T-helper 17 cell (primary cell): ENCODE measurements at places on chromosomes 3 and 15.
A peak's percentile ranks its signal among the peaks of the same experiment; 100 is the strongest.

DNA sequence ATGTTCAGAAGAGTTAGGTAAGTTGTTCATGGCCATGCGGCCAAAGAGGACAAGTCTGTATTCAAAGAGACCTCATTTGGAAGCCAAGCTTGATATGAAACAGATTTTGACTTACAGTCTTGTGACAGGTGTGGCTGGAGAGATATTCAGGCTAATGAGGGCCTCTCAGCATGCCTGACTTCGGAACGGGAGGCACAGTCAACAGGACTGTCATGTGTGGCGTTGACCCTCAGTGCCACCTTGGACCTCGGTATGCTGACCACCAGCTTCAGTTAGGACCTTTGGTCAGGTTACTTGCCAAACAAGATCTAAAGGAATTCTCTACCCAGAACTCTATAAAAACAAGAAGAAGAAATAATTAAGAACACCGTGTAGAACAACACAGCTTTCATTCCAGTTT, 124.1 kb downstream of the CHST2 start:
- DNase-seq = no peak

- no peak for DNase-seq
Observed at GRCh38 chr3:170670504-170670903, 84.6 kb upstream of the SLC7A14 start.

GRCh38 chr15:77791941-77792340, 159.2 kb upstream of the LINGO1 start:
- DNase-seq = no peak

DNA sequence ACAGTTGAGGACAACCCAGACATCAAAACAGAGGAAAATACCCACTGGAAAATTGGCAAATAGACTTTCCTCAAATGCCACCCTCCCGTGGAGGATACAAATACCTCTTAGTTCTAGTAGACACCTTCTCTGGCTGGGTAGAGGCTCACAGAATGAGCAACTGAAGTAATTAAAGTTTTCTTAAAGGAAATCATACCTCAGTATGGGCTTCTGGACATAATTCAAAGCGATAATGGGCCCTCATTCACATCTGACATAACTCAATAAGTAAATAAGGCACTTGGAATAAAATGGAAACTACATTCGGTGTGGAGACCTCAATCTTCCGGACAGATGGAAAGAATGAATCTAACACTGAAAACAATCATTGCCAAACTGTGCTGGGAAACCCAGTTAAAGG, 115.2 kb upstream of the PLCL2 start:
- DNase-seq = no peak

DNA sequence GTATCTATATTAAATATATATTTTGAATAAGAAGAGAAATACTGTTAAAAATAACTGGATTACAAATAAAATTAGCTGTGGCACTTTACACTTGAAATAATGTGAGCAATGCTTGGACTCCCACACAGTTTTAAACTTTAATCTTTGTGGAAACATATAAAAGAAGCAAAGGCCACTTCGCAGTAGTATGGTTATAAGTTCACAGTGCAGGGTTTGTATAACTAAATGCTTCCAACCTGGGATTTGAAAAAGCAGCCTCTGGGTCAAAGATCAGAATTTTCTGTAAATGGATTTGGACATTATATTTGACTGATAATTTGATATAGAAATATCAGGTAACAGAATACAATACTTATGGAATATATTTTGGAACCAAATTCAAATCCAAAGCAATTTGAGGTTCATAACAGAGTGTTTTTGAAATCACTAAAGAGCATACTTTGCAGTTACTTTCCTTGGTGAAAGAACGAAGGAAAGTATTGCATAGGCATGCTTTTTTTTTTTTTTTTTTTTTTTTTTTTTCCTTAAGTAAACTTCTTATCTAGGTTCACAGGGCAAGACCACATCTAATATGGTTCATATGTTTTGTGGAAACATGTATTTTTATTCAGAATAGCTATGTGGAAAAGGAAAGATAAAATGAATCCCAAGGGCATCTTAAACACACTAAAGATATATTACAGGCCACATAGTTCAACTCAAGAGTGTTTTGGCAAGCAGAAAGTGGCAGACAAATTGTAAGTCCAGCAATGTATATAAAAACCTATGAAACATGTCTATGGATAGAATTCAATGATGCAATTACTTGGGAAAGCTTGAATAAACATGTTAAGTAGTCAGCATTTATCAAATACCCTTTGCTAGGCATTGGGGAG, 47.1 kb upstream of the SGO1 start:
- DNase-seq = no peak

- peak; percentile 16 for DNase-seq
Observed at GRCh38 chr3:115692887-115693524, 69.7 kb downstream of the GAP43 start.
